ENCODE measurements at places on chromosomes 4 and X. TPM values are rescaled to one million over a fixed set of nuclear protein-coding genes. Genes with fewer than 3 reads are reported as not detected.

The ETDC gene
- total RNA-seq, result not detected

The MAGEB2 gene
- total RNA-seq, result not detected

The UGT2A1 gene
- total RNA-seq, result 0.65 TPM

The BMX gene
- total RNA-seq, result 141 TPM

The TCEAL5 gene
- total RNA-seq, result not detected

The UPF3B gene
- total RNA-seq, result 1.6 TPM

The INPP4B gene
- 4.4 TPM for total RNA-seq

The ZNF81 gene
- 4.5 TPM for total RNA-seq

The MAGEE1 gene
- total RNA-seq, result 1.2 TPM

The SLC38A5 gene
- 25.1 TPM for total RNA-seq

The IL2RG gene
- total RNA-seq, result not detected

The CCSER1 gene
- total RNA-seq, result 1.4 TPM

The PNMA6A gene
- total RNA-seq, result 1.1 TPM

The EFHC2 gene
- total RNA-seq, result not detected

The ABCG2 gene
- 4.9 TPM for total RNA-seq

The H2BW1 gene
- total RNA-seq, result not detected

The SPIN2A gene
- total RNA-seq, result not detected

The USP17L25 gene
- not detected for total RNA-seq

The GJB1 gene
- not detected for total RNA-seq

The TMEM271 gene
- not detected for total RNA-seq

The F8A1 gene
- 1.2 TPM for total RNA-seq

The CRMP1 gene
- not detected for total RNA-seq

The CDS1 gene
- total RNA-seq, result not detected

The DSPP gene
- total RNA-seq, result not detected

The HEPH gene
- total RNA-seq, result under 0.01 TPM

The GPR143 gene
- 5.5 TPM for total RNA-seq

The STK26 gene
- total RNA-seq, result 16.9 TPM

The EMCN gene
- 22.3 TPM for total RNA-seq

The GDPD2 gene
- not detected for total RNA-seq

The REPS2 gene
- total RNA-seq, result 1.3 TPM

The SPANXA1 gene
- not detected for total RNA-seq

The GSX2 gene
- not detected for total RNA-seq

The SORCS2 gene
- not detected for total RNA-seq

The MEPE gene
- not detected for total RNA-seq

The ENPEP gene
- total RNA-seq, result not detected

The SOWAHB gene
- not detected for total RNA-seq

The FATE1 gene
- not detected for total RNA-seq

The ATP8A1 gene
- total RNA-seq, result 11.7 TPM

The CYBB gene
- total RNA-seq, result not detected

The ZNF275 gene
- 3.6 TPM for total RNA-seq

The PDCL2 gene
- not detected for total RNA-seq

The TREX2 gene
- 0.91 TPM for total RNA-seq

The MAGEC3 gene
- not detected for total RNA-seq

The TMPRSS11E gene
- total RNA-seq, result not detected

The RHOXF1 gene
- not detected for total RNA-seq

The FRMPD4 gene
- total RNA-seq, result not detected

The ADGRG4 gene
- total RNA-seq, result not detected

The CCKAR gene
- not detected for total RNA-seq
